Memory B cell (primary cell): ENCODE measurements at places on chromosomes 7 and 10.

GRCh38 chr10:31319602-31320549 is 860 bp downstream of the ZEB1 start:
- H3K36me3 ChIP-seq = no peaks in the 10 kb centered on the region
- H3K4me3 ChIP-seq = peak overlapping the region; percentile 97
- peak overlapping the region; percentile 95 for H3K27ac ChIP-seq

DNA sequence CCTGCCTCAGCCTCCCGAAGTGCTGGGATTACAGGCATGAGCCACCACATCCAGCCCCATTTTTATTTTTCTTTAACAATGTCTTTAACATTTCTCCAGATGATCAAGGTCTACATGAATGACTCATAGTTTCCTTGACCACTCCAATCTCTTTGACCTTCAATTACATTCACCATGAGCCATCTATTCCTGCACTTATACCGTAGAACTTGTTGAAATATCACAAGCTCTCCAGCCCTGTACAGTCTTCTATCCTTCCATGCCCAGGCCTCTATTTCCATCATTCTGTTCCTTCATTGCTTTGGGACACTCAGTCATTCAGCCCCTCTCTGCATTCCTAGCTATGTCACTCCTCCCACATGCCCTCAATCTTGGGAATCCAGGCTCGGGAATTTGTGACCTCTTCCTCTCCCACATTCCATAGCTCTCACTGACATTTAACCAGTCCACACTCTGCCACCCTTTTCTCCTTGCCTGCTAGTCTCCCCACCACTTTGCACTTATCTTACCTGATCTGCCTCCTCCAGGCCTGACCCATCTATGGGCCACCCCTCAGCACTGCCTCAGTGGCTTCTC is 151.8 kb upstream of the STK17A start:
- H3K4me1 ChIP-seq = no peaks in the 10 kb centered on the region
- H3K27me3 ChIP-seq = peaks cover 9% of the 10 kb centered on the region
- no peak overlapping the region for H3K27ac ChIP-seq
- no peak overlapping the region for H3K4me3 ChIP-seq

- peak overlapping the region; percentile 75 for H3K4me3 ChIP-seq
- peaks cover 6% of the 10 kb centered on the region for H3K36me3 ChIP-seq
- peaks cover 13% of the 10 kb centered on the region for H3K4me1 ChIP-seq
- H3K27me3 ChIP-seq = no peaks in the 10 kb centered on the region
- no peak overlapping the region for H3K27ac ChIP-seq
- DNase-seq = no peak
These were observed 474 bp upstream of the NSMCE4A start for GRCh38 chr10:121975295-121976086.

DNA sequence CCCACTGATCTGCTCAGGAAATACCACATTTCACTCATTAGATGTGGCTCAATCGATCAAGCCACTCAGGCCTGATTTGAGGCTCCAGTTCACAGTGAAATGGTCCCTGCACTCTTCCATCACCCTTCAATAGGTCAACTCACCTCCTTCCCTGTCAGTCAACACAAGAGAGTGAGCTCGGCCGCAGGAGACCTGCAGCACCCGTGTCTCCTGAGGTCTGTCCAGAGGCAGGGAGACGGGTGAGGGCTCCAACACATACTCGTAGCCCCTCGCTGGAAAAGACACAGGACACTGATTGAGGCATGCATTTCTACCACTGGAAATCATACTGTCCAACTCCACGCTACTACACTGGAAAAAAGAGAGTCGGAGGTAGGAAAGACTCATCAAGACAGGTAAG is 7.1 kb downstream of the RCC1L start:
- H3K4me3 ChIP-seq = no peak overlapping the region
- DNase-seq = no peak
- H3K27ac ChIP-seq = no peak overlapping the region
- H3K36me3 ChIP-seq = peaks cover 29% of the 10 kb centered on the region
- no peaks in the 10 kb centered on the region for H3K4me1 ChIP-seq
- no peaks in the 10 kb centered on the region for H3K27me3 ChIP-seq

GRCh38 chr7:103851357-103851756 is 138.1 kb downstream of the RELN start:
- no peak overlapping the region for H3K27ac ChIP-seq
- H3K27me3 ChIP-seq = peaks cover 7% of the 10 kb centered on the region
- no peaks in the 10 kb centered on the region for H3K4me1 ChIP-seq
- H3K36me3 ChIP-seq = no peaks in the 10 kb centered on the region

GRCh38 chr10:101778781-101779543 is 3.0 kb upstream of the FGF8 start:
- peak overlapping the region; percentile 13 for H3K27ac ChIP-seq
- peaks cover 44% of the 10 kb centered on the region for H3K4me1 ChIP-seq
- H3K4me3 ChIP-seq = peak overlapping the region; percentile 86
- H3K36me3 ChIP-seq = no peaks in the 10 kb centered on the region
- H3K27me3 ChIP-seq = peaks cover 28% of the 10 kb centered on the region
- no peak for DNase-seq

- no peak overlapping the region for H3K27ac ChIP-seq
- H3K36me3 ChIP-seq = no peaks in the 10 kb centered on the region
- no peak overlapping the region for H3K4me3 ChIP-seq
These were observed 19.6 kb upstream of the RET start for GRCh38 chr10:43057231-43057711.

GRCh38 chr10:132869621-132870020 is 72.7 kb downstream of the CFAP46 start:
- H3K27me3 ChIP-seq = peaks cover 8% of the 10 kb centered on the region
- DNase-seq = no peak
- H3K4me3 ChIP-seq = no peak overlapping the region
- H3K4me1 ChIP-seq = no peaks in the 10 kb centered on the region
- no peaks in the 10 kb centered on the region for H3K36me3 ChIP-seq

DNA sequence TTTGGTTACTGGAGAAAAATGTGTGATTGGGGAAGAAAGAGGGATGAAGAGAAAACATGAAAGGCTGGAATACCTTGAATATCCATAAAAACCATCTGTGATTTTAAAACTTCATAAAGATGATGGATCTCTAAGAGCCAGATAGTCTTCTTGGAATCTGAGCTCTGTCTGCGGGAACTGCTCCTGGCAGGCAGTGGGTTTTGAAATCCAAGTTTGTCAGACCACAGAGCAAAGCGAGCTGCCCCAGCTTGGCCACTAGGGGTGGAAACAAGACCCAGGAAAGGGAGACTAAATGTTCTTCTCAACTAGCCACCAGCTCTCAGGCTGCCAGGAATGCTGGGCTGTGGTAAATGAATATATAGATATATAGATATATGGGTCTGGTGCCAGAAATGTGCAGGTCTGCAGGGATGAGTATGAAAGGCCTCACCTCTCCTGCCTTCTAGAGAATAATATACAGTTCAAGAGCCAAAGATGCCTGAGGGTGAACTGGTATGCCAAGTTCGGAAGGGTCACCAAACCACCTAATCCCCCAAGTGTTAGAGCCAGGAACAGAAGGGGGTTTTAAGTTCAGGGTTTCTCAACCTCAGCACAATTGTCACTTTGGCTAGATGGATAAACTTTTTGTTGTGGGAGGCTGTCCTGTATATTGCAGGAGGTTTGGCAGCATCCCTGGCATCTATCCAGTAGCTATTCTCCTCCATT is 208.8 kb downstream of the KCNMA1 start:
- no peaks in the 10 kb centered on the region for H3K36me3 ChIP-seq
- H3K4me1 ChIP-seq = no peaks in the 10 kb centered on the region
- no peak overlapping the region for H3K27ac ChIP-seq
- H3K4me3 ChIP-seq = no peak overlapping the region
- H3K27me3 ChIP-seq = peaks cover 1% of the 10 kb centered on the region
- DNase-seq = no peak
